ENCODE measurements at places on chromosomes 12 and 14.

DNA sequence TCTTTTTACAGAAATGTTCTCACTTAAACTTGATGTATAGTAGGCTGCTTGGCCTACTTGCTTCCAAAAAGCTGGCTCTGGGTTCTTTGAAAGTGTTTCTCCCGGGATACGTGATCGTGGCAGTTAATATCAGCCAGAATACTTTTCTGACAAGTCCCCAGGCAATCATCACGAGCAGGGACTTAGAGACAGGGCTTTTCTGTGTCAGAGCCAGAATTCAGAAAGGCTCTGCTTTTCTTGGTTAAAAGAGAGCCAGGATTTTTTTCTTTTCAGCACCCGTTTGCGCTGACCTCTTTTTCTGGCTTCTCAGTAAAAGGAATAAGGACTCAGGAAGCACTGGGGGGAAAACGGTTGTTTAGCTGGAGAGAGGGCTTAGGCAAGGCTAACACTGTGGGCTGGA lies 57.8 kb upstream of the ARHGAP5 start:
- no peak for DNase-seq

GRCh38 chr12:15728118-15728598 lies 61.0 kb downstream of the EPS8 start:
- DNase-seq, result no peak

DNA sequence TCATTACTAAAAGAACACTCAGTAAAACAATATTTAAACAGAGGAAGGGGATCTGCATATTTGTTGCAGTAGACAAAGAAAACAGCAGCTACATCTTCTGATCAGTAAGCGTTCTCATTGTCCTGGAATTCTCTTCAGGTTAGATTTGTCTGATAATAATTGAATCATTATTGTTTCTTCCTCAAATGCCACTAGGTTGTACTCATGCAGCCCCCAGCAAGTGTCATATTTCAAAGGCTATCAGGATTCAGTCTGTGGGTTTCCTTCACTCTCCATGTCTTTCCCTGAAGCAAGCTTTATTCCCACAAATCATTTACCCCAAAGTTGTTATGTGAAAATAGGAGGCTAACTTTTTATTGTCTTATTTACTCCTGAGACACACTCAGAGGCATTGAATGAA lies 14.7 kb downstream of the PIK3C2G start:
- no peak for DNase-seq

DNA sequence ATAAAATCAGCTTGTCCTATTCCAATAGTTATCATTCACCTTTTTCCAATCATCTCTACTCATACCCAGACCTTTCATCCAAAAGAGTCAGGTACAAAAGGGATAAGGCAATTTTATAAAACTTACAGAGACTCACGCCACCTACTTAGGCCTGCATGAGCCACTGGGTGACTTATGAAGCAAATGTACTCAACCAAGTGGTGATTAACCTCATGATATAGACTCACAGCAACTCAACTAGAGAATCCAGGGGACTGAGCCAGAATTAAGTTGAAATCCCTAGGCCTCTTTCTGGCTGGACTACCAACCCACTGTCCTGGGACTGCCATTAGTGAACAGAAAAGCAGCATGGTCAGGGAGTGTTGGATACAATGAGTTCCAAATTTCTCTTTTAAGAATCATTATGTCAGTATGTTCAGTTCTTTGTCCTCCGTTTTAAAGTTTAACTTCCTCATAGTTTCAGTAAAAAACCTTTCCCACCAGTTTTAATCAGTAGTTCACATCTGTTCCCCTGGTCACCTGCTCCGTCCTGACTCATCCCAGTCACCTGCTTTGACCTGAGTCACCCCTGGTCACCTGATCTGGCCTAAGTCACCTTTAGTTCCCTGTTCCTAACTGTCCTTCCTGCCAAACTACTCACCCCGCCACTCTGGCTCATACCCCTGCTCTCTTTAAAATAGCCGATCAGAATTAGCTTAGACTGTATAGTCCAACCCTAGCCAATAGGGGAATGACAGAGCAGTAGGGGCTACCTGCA lies 36.8 kb downstream of the SPTSSA start:
- DNase-seq, result no peak

- DNase-seq, result no peak
Observed at GRCh38 chr12:30962047-30962446, 35.5 kb downstream of the TSPAN11 start.

All from hypothalamus (tissue), 51 donors.